ENCODE measurements at places on chromosomes 5 and 9.

GRCh38 chr5:14760548-14761002 lies 96.1 kb downstream of the OTULIN start:
- DNase-seq: no peak

GRCh38 chr5:88778736-88779135 lies 104.2 kb downstream of the MEF2C start:
- peak; percentile 20 for DNase-seq

GRCh38 chr5:112692472-112692871 lies 45.2 kb upstream of the APC start:
- DNase-seq: no peak

DNA sequence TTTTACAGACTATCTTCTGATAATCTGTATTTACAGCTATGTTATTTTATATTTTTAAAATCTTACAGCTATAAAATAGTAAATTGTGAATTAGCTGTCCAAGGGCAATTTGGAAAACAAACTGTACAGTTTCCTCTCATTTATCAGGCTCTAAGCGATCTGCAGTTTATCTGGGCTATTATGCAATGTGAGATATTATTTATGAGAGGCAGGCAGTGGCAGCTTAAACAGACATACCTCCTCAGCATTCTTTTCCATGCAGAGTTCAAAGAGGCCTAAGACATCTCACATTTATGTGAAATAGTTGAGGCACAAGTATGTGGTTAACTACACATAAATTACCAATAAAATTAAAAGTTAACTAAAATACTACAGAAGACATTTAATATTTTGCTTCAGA lies 10.2 kb downstream of the NIPSNAP3B start:
- no peak for DNase-seq

DNA sequence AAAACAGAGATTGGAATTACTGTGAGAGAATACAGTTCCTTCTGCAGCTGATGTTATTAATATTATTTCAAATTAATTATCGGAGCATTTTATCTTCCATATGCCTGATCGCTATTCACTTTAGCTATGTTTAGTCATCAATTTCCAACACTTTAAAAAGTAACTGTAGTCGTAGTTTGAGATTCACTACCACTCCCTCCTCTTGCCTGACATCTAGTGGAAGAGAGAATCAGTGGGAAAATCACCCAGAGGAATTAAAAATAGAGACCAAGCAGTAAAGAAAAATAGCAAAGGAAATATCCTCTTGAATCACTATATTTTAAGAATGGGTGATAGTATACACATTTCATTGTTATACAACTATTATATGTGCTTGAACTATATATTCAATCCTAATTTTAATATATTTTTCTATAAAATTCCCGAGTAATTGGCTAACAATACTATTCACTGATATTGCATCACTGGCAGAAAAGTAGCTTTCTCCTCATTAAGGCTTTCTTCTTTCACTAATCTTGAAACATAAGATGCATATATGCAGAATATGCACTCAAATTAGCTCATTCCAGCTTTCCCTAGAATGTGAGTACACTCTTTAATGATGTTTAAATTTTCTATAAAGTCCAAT lies 708.7 kb downstream of the CDH9 start:
- DNase-seq: no peak

DNA sequence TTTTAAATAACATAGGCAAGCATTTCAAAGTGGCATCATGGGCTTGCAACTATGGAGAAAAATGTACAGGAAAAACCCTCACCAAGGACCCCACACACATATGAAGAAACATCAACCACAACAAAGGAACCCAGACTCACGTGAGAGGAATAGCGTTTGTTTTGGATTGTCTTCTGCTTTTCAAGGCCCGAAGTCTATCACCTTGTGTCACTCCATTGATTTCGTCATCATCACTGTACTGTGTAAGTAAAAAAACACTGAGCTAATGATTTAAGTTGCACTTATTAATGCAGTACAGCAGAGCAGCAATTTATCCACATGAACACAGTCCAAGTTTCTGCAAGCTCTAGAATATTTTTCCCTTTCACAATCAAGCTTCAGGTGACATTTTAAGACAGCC lies 72.4 kb downstream of the HABP4 start:
- no peak for DNase-seq

DNA sequence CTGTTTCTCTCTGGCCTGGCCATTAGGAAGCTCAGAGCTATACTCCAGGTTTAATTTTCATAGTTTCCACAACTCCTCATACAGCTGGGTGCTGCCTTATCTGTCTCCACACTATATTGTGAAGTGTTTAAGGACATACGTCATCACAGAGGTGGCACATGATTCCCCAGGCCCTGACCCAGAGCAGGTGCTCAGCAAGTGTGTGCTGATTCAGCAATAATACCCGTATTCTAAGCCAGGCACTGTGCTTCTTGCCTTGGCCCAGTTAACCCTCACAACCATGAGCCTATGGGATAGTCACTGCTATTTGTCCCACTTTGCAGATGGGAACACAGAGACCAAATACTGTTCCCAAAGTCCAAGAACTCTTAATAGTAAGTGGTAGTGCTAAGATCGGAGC lies 93.5 kb upstream of the SMIM23 start:
- DNase-seq: no peak

DNA sequence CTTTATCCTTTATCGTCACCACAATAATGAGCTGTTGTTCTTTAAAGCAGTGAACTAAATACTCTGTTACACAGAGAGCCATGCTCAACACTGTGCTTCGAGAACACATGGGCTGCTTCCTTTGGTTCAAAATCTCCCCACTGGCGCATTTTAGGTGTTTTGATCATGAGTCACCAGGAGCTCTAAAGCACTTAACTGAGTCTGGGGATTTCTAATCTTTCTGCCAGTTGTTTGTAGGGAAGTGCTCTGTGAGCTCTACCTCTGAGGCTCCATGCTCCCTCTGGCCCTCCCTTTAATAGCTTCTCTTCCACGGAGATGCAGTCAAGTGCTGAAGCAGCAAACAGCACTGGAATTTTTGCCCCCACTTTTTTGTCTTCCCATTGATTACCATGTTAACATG lies 17.0 kb downstream of the ERAP2 start:
- DNase-seq: no peak

DNA sequence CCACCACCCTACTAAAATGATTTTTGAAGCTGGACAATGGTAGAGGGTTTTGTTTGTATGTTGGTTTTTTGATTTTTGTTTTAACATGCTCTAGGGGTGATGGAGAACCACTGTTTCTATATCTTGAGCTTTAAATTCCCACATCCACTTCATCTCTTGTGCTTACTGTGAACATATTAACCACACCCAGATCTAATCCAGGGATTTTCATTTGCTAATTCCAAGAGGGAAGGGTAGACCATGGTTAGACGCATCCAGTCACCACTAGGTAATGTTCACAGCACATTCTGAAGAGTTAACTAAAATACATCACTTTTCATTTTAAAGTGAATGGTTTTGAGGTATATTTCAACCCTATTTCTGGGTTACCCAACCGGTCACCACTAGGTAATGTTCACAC lies 36.5 kb upstream of the IQGAP2 start:
- DNase-seq: no peak

GRCh38 chr5:97657239-97657638 lies 474.2 kb upstream of the RIOK2 start:
- no peak for DNase-seq

GRCh38 chr9:84504360-84504759 lies 163.8 kb upstream of the SLC28A3 start:
- no peak for DNase-seq

- no peak for DNase-seq
Observed at GRCh38 chr5:173020154-173020581, 36.0 kb upstream of the CREBRF start.

GRCh38 chr9:97459326-97459725 lies 42.1 kb upstream of the TMOD1 start:
- DNase-seq: no peak

- no peak for DNase-seq
Observed at GRCh38 chr5:53997736-53998627, 312.4 kb downstream of the ARL15 start.

DNA sequence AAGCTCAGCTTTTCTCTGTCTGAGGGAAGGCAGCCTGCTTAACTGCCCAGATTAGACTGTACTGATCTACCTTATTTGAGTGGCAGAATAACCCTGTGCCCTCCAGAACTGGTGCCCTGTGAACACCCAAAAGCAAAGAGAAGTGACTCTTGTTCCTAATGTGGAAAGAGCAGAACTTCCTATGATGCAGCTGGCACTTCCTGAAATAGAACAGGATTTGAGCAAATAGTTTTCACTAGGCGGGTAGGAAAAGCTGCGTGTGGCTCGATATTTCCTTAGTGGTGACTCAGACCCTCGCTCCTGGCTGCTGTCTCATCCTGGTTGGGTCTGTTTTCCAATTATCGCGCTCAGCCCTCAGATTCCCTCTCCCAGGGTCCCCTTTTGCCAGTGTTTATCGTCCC lies 89.9 kb downstream of the SH3TC2 start:
- peak; percentile 87 for DNase-seq

DNA sequence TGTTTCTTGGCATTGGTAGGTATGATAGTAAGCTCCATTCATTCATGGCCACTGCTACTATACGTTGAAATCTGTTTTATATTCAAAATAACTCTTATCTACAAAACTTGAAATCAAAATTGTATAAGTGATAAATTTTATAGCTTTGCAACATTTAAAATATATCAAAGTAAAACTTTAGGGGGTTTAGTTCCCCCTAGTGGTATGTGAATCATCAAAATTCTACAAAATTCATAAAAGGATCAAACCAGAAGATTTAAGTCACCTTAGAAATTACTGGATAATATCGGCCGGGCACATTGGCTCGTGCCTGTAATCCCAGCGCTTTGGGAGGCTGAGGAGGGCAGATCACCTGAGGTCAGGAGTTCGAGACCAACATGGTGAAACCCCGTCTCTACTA lies 243.0 kb upstream of the CDH18 start:
- DNase-seq: no peak

DNA sequence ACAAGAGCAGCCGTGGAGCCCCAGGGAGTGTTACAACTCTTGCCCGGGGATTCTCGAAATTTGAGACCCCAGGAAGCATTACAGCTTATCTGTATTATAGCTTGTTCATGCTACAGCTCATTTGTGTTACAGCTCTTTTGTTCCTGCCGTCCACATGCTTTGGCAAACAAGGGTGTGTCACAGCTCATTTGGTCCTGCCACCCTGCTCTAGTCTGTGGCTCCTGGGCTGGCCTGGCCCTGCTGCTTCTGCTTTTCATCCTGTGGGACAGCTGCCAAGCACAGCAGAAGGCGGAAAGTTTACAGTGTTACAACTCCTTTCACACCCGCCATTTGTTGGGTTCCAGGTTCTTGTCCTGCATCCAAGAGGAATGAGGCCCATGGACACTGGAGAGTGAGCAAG lies 685.0 kb downstream of the SLCO4C1 start:
- DNase-seq: no peak

DNA sequence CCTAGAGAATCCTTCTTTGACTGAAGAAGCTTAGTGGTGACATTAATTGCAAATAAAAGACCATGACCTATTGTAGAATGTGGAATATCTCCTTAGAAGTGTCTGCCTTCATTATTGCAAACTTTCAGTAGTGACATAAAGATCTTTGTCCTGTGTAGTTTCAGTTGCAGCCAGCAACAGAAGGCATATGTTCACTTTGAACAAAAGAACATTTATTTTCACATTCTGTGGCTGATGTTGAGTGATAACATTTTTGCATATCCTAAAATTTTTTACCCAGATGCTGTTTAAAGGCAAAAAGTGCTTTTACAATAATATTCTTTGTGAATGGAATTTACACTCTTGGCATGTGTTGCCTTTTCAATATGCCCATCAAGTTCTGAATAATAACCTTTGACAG lies 165.9 kb downstream of the TMC1 start:
- DNase-seq: no peak

DNA sequence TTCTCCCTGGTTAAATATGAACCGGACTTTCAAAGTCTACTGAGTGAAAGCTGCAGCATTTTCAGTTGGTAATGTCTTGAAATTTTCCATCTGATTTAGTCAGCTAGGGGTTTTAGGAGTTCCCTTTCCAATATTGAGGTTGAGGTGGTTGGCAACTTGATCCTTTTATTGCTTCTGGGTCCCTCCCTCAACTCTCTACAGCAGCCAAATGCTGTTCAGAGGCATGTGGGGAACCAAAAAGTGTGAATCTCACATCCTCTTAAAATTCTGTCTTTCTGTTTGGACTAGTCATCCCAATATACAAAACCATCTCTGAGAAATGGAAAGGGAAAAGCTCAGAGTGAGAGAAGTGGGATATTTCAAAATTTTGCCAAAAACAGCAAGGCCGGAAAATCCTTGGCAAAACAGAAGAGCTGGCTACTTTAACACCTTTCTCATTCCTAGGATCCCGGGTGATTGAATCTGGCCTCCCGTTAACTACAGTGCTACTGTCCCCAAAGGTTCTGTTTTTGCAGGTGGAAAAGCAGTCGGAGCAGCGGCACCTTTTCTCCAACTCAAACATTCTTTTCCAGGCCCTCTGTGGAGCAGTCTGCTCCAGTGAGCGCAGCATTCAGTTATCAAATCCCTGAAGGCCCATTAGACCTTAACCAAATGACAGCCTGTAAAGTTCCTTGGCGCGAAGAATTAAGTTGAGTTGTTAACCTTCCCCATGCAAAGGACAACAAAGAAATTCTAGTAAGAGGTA lies 345.9 kb upstream of the NUDT12 start:
- DNase-seq: no peak

- no peak for DNase-seq
Observed at GRCh38 chr5:149995385-149996204, 4.9 kb downstream of the TIGD6 start.

DNA sequence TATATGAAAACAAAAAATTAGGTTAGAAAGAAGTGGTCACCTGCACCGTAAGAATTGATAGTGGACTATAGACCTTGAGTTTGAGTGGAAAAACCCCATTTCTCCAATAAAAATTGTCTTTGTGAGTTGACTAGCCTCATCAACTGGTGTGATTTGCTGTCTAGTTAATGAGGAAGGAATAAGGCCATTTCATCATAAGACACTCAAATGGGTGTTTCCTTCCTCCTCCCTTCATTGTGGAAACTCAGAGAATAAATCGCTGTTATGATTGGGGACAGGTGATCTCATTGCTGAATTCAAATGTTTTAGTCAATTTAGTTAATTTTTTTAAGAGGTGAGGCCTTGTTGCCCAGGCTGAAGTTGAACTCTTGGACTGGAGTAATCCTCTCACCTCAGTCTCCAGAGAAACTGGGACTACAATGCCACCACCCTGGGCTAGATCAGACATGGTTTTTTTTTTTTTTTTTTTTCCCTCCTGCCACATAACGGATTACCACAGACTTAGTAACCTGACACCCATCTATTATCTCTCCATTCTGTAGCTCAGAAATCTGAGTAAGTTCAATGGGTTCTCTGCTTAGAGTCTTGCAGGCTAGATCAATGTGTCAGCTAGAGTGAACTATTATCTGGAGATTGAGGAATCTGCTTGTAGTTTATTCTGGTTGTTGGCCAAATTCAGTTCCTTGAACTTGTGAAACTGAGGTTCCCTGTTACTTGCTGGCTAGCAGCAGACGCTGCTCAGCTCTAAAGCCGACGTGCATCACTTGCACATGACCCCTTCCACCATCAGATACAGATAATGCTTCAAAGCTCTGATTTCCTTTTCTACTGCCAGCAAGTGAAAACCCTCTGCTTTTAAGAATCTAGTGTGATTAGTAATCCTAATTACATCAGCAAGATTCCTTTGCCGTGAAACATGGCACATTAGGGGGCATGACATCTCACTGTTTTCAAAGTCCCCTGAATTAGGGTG lies 663.8 kb upstream of the CDH9 start:
- DNase-seq: peak; percentile 31

Measured in stromal cell of bone marrow (primary cell).